ENCODE measurements at places on chromosomes 2 and 18.

- DNase-seq: no peak
Measured at GRCh38 chr18:57131101-57131500, 15.8 kb upstream of the BOD1L2 start.

- no peak for DNase-seq
Measured at GRCh38 chr2:55618025-55618274, 528 bp upstream of the PPP4R3B start.

DNA sequence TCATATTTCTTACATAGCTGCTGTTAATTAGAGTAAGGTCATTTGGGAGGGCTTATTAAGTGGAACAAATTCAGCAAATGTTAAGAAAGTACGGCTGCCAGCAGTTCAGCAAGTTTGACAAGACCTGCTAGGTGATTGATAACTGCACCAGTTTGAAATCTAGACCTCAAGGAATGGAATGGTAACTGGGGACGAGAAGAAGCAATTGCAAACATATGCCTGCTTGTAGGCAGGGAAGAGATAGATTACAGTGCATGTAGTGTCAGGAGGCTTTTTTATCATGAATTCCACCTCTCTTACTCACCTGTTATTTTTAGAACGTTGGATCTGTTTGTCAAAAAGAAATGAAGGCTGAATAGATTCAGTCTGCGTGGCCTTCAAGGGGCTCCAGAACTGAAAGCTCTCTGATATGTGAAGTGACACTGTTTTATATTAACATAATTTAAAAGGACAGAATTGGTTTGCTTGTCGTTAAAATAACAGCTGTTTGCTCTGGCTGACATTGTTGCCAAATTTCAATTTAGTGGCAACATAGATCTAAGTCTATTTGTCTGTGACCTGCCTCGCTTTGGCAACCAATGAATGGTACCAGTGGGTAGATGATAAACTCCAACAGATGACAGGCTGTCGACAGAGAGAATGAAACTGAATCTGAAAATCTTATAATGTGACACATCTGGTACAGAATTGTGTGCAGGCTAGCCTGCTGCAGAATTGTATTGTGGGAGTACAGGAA, 199.3 kb downstream of the ZNF407 start:
- no peak for DNase-seq

DNA sequence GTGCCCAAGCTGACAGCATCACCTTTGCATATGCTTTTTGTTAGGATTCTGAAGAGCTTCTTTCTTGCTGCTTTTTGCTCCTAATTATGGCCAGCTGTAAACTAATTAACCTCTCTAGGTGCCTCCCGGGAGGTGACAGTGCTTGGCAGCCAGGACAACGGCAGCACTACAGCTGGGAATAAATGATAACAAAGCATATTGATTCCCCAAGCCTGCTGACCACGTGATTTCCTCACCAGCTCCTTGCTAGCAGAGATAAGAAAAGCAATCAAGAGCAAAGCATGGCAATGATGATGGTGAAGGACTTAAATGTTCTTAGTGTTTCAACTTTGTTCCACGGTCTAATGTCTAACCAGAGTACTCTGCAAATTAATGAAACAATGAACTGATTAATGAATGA, 1074.4 kb upstream of the GYPC start:
- DNase-seq: no peak

- DNase-seq: no peak
Measured at GRCh38 chr2:37205689-37206341, 9.5 kb downstream of the CEBPZOS start.

DNA sequence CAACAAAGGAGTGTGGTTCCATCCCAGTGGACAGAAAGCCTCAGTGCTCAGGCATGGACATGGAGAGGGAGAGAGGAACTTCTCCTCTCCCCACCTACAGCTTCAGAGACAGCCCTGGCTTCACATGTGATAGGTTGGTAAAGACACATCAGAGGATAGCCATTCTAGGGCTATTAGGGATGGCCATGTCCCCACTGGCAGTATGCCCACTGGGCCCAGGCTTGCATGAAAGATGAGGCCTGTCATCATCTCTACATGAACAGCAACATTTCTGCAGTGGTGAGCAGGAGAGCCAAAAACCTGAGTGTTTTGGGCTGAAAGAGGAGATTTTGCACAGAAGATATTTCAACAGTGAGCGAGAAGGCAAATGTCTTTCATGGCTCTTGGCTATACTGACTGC, 517.2 kb downstream of the NR4A2 start:
- no peak for DNase-seq

DNA sequence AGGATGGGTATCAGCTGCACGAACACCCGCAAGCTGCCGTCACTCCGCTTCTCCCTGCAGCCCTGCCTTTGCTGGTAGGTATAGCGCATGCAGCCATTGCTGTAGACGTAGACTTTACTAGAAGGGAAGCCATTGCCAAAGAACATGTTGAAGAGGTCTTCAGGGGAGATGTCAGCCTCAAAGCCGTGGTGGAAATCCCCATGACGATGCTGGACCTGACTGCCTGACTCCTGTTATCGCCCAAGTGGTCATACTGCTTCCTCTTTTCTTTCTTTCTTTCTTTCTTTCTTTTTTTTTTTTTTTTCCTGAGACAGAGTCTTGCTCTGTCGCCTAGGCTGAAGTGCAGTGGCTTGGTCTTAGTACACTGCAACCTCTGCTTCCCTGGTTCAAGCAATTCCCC, 68.7 kb upstream of the SPRED2 start:
- DNase-seq: no peak

DNA sequence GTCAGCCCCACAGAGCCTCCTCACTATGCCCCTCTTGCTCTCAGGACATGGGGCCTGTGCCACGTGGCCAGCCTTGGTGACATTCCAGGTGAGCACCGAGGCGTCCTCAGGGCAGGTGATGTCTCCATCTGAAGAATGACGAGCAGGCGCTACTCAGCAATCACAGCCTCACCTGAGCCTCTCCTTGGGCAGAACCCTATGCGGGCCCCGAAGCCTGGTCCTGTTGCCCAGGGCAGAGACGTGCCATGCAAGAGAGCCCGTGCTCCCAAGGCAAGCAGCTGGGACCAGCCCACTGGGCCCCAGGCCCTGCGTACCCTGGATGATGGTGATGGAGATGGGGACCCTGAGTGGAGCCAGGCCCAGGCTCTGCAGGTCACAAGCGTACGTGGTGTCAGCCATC, 32.5 kb upstream of the SELENOI start:
- no peak for DNase-seq

GRCh38 chr2:205657579-205657978, 24.7 kb upstream of the NRP2 start:
- DNase-seq: no peak

- DNase-seq: no peak
Measured at GRCh38 chr18:74840492-74841167, 243.0 kb downstream of the ZNF407 start.

- no peak for DNase-seq
Measured at GRCh38 chr2:69122271-69122670, 109.3 kb downstream of the ANTXR1 start.

DNA sequence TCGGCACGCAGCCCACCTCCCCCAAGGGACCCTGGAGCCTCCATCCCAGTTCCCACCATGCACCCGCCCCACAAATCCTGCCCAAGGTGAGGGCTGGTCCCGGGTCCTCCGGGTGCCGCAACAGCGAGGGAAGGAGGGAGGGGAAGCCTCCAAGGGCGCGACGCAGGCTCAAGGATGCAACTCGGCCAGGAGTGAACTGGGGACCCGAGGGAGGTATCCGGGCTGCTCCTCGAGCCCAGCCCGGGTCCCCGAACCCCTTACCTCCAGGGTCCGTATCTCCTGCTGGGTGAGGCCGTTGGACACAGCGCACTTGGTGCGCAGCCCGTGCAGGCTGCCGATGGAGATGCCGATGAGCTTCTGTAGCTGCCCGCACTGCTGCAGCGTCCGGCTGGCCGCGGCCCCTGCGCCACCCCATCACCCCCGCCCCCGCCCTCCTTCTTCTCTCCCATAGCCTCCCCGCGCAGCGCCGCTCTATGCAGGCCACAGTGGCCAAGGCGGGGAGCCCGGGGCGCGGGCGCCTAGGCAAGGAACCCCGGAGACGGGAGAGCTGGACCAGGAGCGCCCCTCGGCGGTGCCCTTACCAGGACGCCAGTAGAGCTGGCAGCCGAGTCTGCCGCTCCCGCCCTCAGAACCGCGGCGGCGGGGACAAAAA, 124.1 kb downstream of the ANKRD30BL start:
- DNase-seq: no peak

- no peak for DNase-seq
Measured at GRCh38 chr2:113116100-113116958, 11.1 kb upstream of the IL1RN start.

- DNase-seq: no peak
Measured at GRCh38 chr2:33023728-33024500, 77.2 kb downstream of the LTBP1 start.

DNA sequence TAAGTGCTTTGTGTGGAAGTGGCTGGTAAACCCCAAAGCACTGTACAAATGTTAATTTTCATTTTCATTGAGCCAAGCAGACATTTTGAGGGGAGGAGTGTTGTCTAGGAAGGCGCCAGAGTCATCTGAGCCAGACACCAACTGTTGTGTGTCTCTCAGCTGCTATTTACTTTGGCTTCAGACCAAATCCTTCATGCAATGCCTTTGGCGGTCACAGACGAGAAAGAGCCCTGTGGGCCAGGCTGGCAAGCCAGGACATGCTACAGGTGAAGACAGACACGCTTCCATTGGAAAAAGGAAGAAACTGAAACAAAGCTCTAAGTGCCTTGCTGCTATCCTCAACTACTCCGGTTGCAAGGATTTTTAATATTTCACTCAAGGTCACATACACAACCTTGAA, 115.4 kb upstream of the CDC42EP3 start:
- DNase-seq: no peak

DNA sequence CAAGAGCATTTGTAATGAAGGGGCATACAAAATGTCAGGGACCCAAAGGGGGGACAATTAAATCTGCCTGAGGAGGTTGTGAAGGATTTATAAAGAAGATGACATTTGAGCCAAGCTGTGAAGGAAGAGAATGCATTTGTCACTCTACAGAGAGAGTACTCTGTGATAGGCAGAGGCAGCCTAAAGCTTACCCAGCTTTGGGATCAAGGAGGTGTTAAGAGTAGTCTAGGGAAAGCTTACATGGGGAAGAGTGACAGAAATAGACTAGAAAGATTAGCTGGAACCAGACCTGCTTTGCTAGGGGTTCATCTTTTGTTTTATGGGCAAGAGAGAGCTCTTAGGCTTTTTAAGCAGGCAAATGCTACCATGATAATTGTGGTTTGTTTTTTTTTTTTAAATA, 169.1 kb upstream of the CYP26B1 start:
- DNase-seq: no peak

DNA sequence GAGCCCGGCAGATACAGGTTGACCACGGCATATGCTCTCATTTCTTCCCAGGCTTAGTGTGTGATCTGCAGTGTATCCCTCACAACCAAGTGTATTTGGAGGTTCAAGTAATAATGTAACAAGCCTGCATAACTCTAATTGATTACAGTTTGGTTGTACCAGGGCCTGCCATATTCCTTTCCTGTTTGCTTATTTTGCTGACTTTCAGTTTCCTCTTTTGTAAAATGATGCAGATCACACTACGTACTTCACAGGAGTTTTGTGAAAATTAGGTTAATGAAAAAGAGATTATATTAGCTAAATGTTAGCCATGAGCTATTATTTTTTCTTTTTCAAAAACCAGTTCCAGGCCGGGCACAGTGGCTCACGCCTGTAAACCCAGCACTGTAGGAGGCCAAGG, 25.8 kb downstream of the SLC3A1 start:
- no peak for DNase-seq

- no peak for DNase-seq
Measured at GRCh38 chr2:216365518-216365917, 6.8 kb downstream of the MARCHF4 start.

DNA sequence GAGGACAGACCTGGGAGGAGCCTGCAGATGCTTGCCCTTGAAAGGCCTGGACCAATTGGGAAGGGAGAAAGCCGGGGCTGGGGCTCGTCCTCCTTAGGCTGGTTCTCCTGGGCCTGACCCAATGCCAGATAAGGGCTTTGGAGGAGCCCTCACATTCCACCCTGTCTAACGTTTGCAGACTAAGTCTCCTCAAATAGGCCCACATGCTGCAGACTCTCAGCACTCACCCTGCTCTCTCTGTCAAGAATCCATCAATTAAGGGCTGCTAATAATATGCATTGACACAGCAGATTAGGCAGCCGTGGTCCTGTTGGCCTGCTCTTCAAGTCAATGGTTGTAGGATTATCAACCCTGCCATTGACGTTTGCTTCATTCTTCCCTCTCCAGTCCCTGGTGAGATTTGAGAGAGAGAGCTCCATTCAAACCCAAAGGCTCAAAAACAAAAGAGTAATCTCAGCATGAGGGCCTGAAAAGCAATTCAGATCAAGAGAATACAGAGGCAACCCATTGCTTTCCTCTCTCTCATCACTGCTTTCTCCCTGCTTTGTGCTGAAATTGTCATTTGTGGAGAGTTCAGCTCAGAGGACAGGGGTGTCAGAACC, 167.6 kb downstream of the INSIG2 start:
- no peak for DNase-seq

DNA sequence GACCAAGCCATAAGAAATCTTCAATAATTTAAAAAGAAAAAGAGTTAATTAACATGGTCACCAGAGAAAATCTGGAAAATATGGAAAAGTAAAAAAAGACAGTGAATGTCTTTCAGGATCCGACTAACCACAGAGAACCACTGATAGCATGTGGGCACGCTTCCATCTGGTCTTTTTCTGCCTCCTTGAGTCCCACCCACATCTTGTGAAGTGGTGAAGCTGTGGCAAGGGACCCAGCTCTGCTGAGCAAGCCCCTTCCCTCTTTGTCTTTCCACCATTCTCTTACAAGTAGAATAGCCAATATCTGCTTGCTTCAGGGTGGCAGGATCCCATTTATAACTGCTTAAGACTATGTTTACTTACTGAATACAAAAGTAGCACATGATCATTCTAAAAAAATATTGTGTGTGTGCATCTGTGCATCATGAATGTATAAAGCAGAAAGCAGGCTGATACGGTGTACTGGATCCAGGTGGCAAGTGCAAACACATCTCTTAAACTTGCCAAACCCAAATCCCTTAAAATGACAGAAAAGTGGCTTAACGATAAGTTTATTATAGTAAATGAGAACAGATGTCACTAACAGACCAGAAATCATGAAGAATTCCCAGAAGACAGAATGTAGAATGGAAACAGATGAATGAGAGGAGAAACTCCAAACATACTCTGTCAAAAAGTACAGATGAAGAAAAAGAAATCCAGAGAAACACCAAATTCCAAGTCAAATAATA, 52.3 kb downstream of the FOXI3 start:
- DNase-seq: no peak

- DNase-seq: no peak
Measured at GRCh38 chr2:53859206-53860181, at the start of gene GPR75. TSS of gene GPR75 (minus strand) at chr2:53859967. CDS start at chr2:53854756, 5,211 bp downstream.
